Hippocampal formation (tissue), 2 donors: ENCODE measurements at places on chromosomes 13 and 19.
A peak's percentile ranks its signal among the peaks of the same experiment; 100 is the strongest.

DNA sequence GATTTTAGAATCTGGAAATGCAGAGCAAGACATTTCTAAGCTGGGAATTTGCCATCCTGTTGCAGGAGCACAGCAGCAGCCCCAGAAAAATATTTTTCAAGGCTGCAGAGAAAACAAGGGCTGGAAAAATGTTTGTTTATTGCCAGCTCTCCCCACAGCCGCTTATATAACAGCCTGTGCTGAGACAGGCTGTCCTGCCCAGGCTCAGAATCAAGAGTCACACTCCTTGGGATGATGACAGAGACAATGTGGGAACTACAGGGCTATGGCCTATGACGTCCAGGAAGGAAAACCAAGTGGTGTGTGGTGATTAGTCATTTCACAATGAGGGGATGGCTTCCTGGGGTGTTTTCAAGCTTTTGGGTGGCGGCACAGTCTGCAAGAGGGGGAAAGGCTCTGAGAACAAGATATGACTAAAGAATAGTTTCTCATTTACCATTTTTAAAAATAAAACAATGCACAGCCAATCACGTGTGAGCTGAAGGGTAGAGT, 136.3 kb upstream of the SERP2 start:
- peak; percentile 34 for DNase-seq

DNA sequence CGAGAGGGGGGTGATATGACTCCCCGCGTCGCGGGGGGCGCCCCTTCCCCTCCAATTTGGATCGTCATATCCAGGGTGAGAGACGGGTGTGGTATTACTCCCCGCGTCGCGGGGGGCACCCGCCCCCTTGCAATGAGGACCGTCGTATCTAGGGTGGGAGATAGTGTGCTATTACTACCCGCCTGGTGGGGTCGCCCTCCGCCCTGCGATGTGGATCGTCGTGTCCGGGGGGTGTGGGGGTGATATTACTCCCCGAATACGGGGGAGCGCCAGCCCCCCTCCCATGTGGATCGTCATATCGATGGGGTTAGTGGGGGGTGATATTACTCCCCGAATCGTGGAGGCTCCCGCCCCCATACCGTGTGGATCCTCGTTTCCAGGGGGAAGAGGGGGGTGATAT, 29.2 kb upstream of the RGCC start:
- peak; percentile 1 for DNase-seq

GRCh38 chr19:11552666-11553372, 6.2 kb downstream of the ELOF1 start:
- no peak for DNase-seq

DNA sequence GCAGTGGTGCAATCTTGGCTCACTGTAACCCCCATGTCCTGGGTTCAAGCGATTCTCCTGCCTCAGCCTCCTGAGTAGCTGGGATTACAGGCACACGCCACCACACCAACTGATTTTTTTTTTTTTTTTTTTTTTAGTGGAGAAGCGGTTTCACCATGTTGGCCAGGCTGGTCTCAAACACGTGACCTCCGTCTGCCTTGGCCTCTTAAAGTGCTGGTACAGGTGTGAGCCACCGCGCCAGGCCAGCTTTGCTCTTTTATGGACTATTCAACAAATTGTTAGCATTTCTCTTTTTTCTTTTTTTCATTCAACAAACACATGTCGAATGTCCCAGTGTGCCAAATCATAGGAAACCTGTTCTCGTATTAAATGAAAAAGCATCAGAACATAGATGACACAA, 99.6 kb downstream of the INSR start:
- no peak for DNase-seq

GRCh38 chr19:41298348-41298964, 11.5 kb upstream of the CCDC97 start:
- DNase-seq, result no peak
